Activated T-cell treated with anti-CD3 and anti-CD28 coated beads, Interleukin-2, amount 50 U/mL, for 72 hours (primary cell): ENCODE measurements at places on chromosomes 1 and 21. TPM values are rescaled to one million over a fixed set of nuclear protein-coding genes. Genes with fewer than 3 reads are reported as not detected.

GRCh38 chr1:8660411-8660828 lies 157.0 kb downstream of the RERE start:
- no peak for DNase-seq

- DNase-seq = no peak
Measured at GRCh38 chr21:45509566-45510465, 32.4 kb downstream of the SLC19A1 start.

Gene TTC22
- total RNA-seq = 13.3 TPM

GRCh38 chr1:183490932-183491331 lies 18.6 kb downstream of the SMG7 start:
- DNase-seq = no peak

GRCh38 chr1:169928438-169929209 lies 34.9 kb upstream of the SCYL3 start:
- DNase-seq = no peak

Gene NTMT2
- not detected for total RNA-seq

Gene LRRIQ3
- total RNA-seq = 0.82 TPM

Gene HPCAL4
- total RNA-seq = 0.86 TPM
